GM10248 (cell line): ENCODE measurements at places on chromosomes 4 and X.

GRCh38 chr4:177547985-177548384 lies 105.7 kb upstream of the AGA start:
- no peak for DNase-seq

GRCh38 chrX:132444936-132445335 lies 43.9 kb downstream of the MBNL3 start:
- DNase-seq = no peak

GRCh38 chr4:135164601-135165000 lies 963.0 kb upstream of the PABPC4L start:
- no peak for DNase-seq

GRCh38 chr4:84726356-84726755 lies 143.4 kb downstream of the CDS1 start:
- no peak for DNase-seq

- no peak for DNase-seq
Observed at GRCh38 chr4:148166132-148166591, 276.1 kb downstream of the NR3C2 start.

GRCh38 chr4:20096911-20097310 lies 154.8 kb upstream of the SLIT2 start:
- no peak for DNase-seq

DNA sequence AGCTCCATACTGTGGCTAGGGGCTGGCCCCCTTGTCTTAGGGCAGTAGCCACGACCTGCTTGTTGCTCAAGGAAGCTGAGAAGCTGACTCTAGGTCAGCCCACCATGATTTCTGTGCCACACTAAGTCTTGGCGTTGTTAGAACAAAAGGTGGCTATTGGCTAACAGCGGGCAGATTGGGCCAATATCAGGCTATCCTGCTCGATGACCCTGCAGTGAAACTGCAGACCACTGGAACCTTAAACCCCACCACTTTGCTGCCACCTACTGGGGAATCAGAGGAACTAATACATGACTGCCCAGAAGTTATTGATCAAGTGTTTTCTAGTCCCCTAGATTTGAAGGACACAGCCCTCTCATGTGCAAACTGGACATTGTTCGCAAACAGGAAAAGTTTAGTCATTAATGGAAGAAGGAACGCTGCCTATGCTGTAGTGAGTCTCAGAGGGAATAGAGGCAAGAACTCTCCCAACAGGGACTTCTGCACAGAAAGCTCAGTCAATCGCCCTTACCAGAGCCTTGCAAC lies 17.0 kb upstream of the PAPSS1 start:
- peak; percentile 48 for DNase-seq

GRCh38 chr4:152961014-152961772 lies 25.1 kb downstream of the FHDC1 start:
- no peak for DNase-seq

GRCh38 chr4:40881096-40881495 lies 131.3 kb downstream of the NSUN7 start:
- no peak for DNase-seq

DNA sequence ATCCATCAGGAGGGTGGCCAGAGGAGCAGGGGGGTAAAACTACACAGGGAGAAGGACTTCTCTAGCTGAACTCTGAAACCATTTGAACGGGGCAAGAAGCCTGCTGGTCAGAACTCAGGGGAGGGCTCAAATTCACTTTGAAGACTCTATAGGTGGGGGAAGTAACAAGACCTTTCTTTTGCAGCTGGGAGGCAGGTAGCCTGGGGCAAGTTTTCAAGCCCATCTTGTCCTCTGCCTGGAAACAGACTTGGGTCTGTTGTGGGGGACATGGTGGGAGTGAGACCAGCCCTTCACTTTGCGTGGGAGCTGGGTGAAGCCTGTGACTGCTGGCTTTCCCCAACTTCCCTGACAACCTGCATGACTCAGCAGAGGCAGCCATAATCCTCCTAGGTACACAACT lies 312.3 kb downstream of the SPRY1 start:
- no peak for DNase-seq

DNA sequence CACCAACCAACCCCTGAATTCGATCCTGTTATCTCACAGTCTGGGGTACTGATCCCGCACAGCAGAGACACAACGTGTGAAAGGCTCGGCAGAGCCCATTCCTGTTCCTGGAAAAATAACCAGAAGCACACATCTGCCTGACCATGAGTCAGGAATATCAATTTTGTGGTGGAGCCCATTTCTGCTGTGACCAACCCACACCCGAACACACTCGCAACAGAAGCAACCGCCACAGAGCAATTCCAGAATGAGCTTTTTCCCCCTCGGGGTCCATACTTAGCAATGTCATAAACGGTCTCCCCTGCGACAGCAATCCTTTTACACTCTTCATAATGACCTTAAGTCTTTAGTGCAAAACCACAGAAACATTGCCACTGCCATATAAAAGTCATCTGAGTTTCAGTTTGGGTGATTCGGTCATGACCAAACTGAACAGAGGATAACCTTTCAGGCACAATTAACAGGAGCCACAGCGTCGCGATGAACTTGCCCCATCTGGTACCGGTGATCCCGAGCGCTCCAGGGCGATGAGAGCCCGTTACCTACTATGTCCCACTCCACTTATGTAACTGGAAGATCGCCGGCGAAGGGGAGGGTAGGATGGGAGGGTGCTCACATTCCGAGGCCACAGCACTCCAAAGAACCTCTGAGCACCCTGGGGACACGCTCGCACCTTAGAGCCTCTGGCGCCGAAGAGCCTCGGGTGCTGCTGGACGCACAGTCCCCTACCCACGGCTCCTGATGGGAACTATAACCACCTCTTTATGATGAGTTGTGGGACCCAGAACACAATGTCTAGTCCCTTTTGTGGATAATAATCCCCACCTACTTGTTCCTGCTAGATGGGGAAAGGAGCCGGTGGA lies 1.1 kb downstream of the MECP2 start:
- no peak for DNase-seq

DNA sequence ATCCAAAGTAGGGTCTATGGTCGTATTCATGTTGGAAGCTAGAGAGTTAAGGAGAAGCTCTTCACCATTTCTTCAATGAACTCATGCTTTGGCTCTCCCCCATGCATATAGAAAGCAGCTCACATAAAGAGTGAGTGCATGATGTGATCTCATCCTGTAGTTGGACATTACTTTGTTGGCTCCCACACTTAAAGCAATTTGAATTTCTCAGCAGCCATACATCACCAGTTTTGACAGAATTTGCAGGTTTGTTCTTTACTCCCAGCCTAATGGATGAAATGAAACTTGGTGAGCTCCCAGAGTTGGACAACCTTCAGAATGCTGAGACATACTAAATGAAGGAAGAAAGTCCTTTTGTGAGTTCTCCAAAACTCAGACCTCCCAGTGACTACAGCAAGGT lies 613.5 kb downstream of the IQCM start:
- DNase-seq = no peak

DNA sequence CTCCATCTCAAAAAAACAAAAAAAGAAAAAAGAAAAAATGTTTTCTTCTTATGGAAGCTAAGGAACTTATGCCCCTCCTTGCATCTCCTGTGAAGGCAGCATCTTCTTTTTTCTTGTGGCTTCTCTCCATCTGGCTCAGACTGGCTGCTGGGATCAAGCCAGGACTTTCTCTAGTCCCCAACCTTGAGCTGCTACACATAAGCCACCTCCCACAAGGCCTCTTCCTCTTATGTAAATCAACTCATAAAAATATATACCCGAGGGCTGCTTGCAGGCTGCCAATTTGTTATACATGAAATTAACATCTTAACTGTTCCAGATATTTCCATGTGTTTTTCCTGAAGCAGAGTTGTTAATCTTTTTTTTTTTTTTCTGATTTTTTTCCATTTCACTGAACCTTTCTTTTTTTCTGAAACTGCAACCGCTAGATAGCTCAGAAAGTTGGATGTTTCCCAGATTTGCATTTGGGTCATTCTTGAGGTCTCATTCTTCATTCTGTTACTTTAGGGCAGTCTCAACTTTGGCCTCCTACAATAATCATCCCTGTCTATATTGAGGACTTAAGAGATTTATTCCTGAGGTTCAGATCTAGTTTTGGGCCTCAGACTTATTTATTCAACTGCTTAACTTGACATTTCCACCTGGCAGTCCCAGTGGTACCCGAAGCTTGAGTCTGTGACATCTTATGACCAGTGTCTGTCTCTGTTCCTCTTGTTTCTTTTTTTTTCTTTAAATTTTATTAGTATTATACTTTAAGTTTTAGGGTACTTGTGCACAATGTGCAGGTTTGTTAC lies 10.3 kb downstream of the SNX25 start:
- DNase-seq = peak; percentile 50
